Activated T-cell treated with anti-CD3 and anti-CD28 coated beads for 4 hours (primary cell): ENCODE measurements at places on chromosomes 11 and 22.

GRCh38 chr11:5701055-5701577, 11.5 kb downstream of the TRIM22 start:
- no peak for DNase-seq

DNA sequence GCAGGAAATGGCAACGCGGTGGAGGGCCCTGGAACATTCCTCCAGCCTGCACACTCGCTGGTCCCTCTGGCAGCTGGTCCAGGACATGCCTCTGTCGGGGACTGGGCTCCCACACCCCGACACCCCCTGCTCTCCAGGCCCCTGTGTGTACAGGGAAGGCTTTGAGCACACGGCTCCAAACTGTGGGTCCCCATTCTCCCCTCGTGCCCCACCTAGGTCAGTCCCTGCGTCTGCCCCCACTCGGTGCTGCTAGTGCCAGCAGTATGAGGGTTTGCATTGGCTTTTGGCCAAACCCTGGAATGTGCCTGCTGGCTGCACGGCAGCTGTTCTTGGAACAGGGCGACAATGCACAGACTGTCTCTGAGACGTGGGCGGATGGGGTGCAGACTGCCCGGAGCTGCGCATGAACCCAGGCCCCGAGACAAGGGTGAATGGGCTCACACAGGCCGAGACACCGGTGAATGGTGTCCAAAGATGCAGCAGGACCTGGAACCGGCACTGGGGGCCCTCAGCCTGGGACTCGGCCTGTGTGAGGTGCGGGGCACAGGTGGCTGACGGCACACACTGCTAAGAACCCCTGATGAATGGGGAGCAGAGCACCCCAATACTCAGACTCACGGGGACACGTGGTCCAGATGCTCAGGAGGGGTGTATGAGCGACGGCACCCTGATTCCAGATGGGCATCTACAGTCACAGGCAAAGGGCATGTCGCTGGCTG, 7.5 kb upstream of the SYT8 start:
- DNase-seq: no peak

DNA sequence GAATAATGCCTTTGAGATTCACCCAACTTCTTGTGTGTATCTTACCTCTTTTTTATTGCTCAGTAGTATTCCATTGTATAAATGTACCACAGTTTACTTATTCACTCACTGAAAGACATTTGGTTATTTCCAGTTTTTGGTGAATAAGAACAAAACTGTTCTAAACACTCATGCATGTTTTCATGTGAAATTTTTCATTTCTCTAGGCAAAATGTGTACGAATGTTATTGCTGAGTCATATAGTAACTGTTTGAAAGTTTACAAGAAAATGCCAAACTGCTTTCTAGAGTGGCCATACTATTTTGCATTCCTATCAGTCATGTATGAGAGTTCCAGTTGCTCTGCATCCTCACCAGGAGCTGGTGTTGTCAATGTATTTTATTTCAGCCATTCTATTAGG, 8.8 kb upstream of the EMSY start:
- no peak for DNase-seq

DNA sequence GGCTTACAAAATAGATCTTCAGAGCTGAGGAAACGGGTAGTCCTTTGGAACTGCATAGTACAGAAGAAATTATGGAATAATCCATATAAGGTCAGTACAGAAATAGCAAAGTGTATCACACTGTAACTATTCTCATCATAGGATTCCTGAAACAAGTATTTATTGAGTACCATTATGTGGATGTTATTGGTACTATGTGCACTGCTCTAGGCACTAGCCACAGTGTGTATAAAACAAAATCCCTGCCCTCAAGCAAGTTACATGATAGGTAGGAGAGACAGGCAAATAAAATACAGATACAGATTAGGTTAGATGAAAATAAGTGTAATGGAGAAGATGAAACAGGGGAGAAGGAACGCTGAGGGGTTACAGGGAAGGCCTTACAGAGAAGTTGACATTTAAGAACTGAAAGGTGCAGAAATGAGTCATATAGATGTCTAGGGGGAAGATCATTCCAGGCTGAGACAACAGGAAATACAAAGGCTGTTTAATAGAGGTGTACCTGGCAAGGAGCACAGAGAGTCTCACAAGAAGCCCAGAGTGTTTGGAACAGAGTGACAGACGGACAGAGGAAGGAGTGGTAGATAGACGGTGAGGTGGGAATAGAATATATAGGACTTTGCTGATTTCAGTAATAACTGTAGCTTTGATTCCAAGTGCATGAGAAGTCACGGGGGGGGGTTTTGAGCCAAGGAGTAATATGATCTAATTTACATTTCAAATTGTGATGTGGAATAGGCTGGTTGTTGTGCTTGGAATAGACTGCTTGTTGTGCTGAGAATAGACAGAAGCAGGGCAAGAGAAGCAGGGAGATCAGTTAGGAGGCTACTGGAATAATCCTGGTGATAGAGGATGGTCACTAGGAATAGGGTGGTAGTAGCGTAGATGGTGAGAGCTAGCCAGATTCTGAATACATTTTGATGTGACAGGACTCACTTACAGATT, 13.7 kb downstream of the RNF141 start:
- DNase-seq: no peak

DNA sequence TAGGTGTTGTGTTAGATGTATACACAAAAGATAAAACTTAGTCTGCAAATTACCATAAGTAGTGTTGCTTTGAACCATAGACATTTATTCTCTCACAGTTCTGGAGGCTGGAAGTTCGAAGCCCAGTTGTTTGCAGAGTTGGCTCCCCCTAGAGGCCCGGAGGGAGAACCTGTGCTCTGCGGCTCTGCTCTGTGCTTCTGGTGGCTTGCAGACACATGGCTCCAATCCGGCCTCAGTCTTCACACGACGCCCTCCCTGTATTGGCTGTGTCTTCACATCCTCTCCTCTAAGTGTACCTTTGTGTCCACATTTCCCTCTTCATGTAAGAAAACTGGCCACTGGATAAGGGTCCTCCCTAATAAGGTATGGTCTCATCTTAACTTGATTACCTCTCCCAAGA, 128.4 kb downstream of the OPCML start:
- DNase-seq: no peak

- no peak for DNase-seq
Observed at GRCh38 chr11:73225851-73226250, 7.8 kb downstream of the P2RY2 start.

GRCh38 chr11:59158206-59159068, 13.5 kb upstream of the DTX4 start:
- peak; percentile 59 for DNase-seq

DNA sequence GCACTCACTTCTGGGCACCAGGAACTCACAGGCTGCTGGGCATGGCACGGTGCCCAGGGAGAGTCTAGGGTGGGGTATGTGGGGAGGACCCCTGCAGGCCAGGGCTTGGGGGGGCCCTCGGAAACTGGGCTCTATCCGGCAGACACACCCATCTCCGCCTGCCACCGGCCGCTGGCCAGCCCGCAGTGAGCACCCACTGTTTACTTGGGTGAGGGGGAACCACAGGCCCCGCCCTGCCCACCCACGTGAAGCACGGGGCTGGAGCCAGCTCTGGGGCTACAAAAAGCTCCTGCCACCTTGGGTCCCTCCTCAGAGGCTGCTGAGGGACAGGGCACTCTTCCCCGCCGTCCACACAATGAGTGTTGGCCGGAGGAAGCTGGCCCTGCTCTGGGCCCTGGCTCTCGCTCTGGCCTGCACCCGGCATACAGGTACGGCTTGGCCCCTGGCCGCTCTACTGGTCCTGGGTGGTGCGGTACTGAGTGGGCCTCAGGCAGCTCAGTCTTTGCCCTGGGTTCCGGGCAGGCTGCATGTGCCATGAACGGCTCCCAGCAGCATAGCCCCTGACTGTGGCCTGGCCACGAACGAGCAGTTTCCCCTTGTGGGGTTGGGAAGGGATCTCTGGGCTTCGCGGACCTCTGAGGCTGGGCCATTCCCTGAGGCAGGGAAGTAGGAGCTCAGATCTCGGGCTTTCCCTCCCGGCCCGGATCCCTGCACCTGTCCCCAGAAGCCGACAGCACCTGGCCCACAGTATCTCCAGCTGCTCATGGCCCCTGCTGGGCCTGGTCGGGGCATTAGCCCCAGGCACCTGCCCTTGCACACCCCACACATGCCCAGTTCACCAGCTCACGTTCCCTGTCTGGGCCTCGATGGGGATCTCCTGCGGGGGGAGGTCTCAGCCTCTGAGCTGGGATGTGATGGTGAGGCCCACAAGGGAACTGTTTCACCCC, at the start of gene MUC5AC:
Gene MUC5AC (plus strand): TSS at position 309 of the 947 bp plus-strand sequence. CDS start 47 bp downstream, at position 356.
- DNase-seq: no peak

DNA sequence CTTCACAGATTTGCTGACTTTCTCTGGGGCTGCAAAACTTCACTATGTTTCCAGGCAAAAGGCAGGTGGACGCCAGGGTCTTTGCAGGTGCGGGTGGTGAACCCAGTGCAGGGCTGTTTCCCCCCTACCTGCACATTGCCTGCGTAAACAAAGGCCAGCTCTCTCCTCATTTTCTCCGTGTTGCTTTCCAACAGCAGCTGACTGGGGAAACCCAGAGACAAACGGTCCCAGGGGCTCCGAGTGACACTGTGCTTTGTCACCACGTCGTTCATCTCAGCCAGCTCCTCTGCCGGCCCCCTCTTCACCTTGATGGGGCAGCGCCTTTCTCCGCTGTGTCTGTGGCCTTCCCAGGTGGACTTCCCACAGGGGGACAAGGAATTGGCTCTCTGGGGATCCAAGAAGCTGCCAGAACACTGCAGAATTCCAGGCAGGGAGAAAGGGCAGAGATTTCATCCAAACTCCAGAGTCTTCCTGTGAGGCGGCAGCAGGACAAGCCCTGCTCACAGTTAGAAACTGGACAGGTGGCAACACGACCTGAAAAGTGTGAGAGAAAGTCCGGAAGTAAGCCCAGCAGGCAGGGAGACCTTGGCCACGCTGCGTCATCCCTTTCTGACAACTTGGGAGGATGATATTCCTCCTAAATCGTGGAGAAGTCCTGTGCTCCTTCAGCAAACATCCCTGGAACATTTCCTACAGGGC, 1493.7 kb downstream of the TBC1D22A start:
- DNase-seq: no peak

- no peak for DNase-seq
Observed at GRCh38 chr11:10400856-10401255, 54.2 kb upstream of the AMPD3 start.

DNA sequence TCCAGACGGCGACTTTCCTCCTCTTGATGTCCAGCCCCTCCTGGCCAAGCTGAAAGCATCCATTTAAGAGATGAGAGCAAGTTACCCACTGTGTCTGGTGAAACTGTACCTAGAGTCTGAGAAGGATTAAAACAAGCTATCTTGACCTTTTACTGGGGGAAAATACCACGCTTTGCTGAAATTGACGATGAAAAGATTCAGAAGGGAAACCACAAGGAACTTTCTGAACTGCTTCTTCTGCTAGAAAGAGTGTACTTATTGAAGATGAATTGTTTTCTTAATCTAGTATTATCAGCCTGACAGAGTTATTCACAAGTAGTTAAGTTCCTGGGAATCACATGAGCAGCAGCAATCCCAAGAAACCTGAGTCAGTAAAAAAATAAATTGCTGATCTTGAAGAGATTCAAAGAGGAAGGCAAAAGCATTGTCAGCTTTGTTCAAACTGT, 13.1 kb upstream of the MS4A6A start:
- no peak for DNase-seq

- no peak for DNase-seq
Observed at GRCh38 chr11:118009864-118010737, 23.9 kb downstream of the IL10RA start.
